ENCODE measurements at places on chromosomes 5 and 9.

- DNase-seq: no peak
Observed at GRCh38 chr5:156641686-156642085, 208.4 kb upstream of the PPP1R2B start.

- no peak for DNase-seq
Observed at GRCh38 chr9:100619665-100620064, 41.8 kb downstream of the CAVIN4 start.

DNA sequence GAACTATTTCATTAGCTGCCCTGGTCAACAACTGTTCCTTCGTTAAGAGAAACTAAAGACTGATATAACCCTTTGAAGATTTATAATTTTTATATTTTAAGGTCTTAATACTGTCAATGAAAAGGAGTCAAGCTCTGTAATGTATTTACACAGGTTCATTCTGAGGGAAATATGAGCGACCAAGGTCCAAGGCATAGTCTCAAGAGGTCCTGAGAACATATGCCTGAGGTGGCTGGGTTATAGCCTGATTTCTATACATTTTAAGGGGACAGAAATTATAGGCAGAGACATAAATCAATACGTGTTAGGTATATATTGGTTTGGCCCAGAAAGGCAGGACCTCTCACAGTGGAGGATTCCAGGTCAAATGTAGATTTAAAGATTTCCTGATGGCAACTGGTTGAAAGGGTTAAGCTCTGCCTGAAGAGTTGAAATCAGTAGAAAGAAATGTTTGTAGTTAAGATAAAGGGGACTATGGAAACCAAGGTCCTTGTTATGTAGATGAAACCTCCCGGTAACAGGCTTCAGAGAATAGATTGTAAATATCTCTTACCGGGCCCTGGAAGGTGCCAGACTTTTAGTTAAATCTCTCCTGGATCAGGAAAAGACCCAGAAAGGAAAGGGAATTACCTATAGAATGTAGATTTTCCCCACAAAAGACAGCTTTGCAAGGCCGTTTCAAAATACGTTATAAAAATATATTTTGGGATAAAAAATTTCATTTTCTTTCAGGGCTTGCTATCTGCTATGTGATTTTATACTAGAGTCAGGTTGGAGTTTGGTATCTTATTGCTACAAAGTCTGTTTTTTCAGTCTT, 107.3 kb upstream of the PRLR start:
- DNase-seq: no peak

GRCh38 chr5:118257066-118257465, 731.3 kb downstream of the DTWD2 start:
- no peak for DNase-seq

DNA sequence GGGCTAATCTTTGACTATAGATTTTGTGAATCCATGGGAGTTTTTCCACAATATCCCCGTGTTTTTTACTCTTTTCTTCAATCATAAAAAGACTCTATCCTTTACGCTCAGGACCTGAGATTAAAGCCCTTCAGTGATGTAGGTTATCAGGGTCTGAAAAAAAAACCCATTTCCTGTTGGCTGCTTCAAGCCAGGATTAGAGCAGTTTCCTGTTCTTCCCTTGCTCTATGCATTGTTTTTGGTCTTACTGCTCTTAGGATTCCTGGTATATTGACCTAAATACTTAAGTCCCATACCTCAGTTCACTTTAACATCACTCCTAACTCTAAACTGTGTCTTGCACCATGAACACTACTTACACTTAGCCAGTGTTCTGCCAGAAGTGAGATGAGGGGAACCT, 319.3 kb upstream of the CHD1 start:
- no peak for DNase-seq

DNA sequence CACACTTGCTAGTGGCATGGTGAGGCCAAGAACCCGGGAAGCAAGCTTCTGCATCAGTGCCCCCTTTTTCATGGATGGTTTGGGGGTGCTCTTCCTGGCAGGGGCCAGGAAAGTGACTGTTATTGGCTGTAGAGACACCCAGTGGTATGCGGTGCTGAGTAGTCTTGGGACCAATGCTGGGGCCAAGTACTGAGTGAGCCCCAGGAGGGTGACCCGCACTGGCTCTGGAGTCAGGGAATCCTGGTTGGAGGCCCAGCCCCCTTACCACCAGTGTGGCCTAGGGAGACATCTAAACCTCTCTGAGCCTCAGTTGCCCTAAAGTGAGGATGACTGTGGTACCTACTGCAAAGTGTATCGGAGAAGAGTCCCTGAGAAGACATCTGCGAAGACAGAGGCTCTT, 41.2 kb upstream of the SYNPO start:
- DNase-seq: no peak

DNA sequence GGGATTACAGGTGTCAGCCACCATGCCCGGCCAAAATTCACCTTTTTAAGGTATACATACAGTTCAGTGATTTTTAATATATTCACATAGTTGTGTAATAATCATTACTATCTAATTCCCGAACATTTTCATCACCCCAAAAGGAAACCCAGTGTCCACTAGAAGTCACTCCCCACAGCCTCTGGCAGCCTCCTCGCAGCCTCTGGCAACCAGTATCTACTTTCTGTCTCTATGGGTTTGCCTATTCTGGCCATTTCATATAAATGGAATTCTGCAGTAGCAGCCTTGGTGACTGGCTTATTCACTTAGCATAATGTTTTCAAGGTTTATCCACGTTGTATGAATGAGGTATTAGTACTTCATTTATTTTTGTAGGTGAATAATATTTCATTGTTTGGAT, 59.0 kb downstream of the UBAP1 start:
- DNase-seq: no peak

DNA sequence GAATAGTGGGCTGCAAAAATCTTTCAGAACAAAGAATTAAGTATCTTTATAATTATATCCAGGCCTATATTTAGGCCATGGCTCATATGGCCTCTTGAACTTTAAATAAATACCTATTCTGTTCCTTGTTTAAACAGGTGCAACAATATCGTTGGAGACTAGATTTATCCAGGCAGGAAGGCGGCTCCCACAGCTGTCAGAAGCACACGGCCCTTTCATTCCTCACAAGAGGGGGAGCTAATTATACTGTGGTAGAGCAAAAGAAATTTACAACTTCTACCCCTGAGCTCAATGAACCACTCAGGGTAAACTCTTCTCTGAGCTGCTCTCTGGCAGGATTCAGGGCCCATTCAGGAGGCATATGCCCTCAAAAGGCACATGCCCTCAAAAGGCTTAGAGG, 31.3 kb downstream of the TMEM174 start:
- DNase-seq: no peak

- DNase-seq: no peak
Observed at GRCh38 chr5:78915170-78915569, 69.9 kb downstream of the ARSB start.

DNA sequence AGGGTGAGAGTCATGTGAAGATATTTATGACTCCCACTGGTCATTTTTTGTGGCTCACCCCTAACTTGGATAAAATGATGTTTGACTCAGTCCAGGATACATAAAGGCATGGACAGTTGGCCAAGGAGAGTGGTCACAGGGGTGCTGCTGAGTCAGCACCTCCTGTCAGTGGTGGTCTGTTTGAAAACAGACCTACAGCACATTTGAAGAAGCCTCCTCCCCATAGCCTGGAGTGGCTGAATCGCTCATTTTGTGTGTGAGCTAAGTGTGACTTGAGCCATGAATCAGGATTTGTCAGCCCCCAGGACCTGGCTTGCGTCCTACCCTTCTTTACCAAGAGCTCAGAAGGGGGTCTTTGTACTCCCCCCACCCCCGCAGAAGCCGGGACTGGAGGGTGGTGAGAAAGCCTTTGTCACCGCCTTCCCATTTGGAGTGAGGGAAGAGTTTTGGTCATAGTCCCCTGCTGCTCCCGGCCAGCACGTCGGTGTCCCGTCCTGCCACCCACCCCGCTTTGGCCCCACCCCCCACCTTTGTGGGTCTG, 35.6 kb downstream of the TRIO start:
- DNase-seq: no peak

DNA sequence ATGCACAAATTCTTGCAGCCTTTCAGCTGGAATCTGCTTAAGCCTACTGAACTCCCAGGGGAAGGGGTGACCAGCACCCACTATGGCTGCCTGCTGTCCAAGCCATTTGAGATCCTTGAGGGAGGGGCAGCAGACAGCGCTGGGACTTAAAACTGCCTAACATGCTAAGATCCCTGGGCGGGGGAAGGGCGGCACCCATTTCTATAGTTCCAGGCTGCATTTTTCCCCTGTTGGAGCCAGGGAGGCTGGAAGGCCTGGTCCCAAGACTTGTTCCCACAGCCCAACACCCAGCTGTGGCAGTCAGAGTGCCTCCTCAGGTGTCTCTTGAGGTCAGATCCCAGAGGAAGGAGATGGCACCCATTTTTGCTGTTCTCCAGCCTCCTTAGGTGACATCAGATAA, 1061.3 kb upstream of the COX7C start:
- no peak for DNase-seq

DNA sequence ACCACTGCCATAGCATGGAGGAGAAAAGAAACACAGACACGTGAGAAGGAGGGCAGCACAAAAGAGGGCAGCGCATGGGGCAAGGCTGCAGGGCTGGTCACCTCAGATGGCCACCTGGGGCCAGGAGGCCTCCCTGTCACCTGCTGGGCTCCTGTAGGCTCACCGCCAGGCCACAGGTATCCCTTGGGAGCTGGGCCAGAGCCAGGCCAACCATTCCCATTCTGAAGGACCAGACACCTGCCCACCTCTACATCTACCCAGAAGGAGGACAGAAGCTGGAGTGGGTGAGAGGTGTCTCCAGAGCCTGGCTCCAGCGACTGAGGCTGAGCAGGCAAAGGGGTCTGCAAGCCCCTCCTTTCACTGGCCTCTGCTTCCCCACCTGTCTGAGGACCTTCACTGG, 103.1 kb downstream of the PAX5 start:
- no peak for DNase-seq

DNA sequence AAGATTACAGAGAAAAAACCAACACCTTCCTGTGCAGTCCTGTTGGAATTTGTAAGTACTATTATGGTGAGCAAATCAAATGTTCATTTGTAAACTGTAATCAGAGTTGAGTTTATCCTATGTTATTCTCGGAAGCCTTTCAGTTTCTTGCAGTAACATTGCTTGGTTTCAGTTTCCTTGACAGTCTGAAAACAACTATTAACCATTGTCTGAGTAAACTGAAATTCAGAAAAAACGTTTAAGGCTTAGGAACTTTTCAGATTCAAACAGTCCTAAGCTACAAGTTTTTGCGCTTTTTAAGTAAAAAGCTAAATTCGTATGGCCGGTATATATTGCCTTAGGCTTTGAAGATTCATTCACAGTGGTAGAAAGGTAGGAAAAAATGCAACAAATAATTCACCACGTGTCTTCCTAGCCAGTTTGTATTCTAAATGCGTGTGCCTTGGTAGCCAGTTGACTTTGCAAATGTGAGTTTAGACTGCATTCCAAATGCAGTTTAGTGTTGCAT, 2.5 kb downstream of the GPBP1 start:
- DNase-seq: peak; percentile 39

- peak; percentile 6 for DNase-seq
Observed at GRCh38 chr5:78162253-78162862, 132.1 kb downstream of the AP3B1 start.

- no peak for DNase-seq
Observed at GRCh38 chr9:100430286-100430940, 3.5 kb downstream of the MSANTD3 start.

DNA sequence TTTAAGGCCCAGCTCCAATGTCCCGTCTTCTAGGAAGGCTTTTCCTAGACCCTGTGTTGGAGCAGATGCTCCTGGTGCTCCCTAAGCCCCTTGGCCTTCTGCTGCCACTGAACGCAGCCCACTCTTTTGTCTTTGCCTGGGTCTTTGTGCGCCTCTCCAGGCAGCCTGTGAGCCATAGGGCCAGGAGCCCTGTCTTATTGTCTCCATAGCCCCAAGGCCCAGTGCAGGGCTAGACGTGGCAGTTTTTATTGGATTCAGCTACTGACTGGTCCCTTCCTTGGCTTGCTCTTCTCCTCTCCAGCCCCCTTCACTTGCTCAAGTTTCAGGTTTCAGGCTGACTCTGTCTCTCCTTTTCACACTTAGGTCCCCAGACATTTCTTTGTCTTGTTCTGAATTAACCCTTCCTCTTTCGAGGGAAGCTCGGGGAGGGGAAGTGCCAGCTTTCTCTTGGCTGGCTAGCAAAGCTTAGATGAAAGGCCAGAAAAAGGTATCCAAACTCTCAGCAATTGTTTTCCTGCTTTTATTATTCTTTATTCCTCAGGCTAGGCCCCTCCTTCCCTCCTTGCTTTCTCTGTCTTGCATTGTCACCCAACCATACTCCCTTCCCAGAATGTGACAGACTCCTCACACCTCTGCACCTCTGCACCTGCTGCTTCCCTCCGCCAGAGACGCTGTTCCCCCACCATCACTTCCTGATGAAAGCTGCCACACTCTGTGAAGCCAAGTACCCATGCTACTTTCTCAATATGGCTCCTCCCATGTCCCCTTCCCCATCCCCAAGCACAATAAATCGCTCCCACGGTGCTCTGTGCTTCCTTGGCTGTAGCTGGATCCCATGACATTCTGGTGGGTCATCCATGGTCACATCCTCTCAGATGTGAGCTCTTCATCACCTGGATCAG, 101.6 kb upstream of the CPEB4 start:
- no peak for DNase-seq

- no peak for DNase-seq
Observed at GRCh38 chr9:10003047-10003446, 609.8 kb downstream of the PTPRD start.

DNA sequence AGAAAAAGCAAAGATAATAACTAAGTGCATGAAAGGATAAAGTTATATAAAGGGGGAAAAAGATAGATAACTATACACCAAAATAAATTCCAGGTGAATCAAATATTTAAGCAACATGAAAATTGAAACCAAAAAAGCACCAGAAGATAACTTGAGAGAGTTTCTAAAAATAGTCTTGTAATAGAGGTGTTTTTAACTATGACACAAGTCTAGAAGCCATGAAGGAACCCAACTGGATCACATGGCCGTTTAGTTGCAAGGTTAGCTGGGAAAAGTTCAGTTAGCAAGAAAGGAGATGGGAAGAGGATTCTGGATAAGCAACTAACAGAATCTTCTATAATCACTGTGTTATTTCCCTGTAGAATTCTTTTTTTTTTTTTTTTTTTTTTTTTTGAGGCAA, 9.2 kb upstream of the RASA1 start:
- no peak for DNase-seq

DNA sequence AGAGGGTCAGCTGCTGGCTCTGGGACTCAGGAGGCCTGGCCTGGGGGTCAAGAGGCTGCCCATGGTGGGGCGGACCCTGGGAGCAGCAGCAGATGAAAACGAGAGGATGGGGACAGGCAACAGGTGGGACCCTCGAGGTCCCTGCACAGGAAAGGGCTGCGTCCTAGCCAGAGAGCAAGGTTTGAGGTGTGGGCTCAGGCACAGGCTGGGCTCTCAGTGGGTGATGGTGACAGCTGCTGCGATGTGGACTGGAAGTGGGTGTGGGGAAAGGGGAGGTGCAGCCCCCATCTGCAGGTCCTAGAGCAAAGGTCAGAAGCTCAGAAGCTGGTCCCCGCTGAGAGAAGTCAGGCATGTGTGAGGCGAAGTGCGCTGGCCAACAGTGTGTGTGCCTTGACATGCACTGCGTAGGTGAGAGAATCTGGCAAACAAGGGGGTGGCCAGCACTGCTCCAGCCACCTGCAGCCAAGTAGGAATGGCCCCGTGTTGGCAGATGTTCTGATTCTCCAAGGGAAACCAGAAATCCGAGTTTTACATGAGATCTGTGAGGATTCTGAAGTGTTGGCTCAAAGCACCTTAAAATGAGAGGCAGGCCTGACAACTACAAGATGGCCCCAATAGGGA, 85.7 kb downstream of the COL23A1 start:
- DNase-seq: no peak

GRCh38 chr5:90290648-90291047, 118.9 kb downstream of the CETN3 start:
- no peak for DNase-seq

Measured in CD4-positive, alpha-beta T cell treated with Interleukin-4 for 4 hours (primary cell).